ENCODE measurements at places on chromosomes 1 and 21.

- DNase-seq = no peak
Observed at GRCh38 chr1:40658751-40659648, 6.5 kb downstream of the RIMS3 start.

- DNase-seq = no peak
Observed at GRCh38 chr1:173393659-173394000, 83.5 kb upstream of the PRDX6 start.

- DNase-seq = no peak
Observed at GRCh38 chr1:246580497-246581370, 14.5 kb downstream of the CNST start.

- DNase-seq = no peak
Observed at GRCh38 chr21:36257657-36258056, 62.3 kb upstream of the MORC3 start.

DNA sequence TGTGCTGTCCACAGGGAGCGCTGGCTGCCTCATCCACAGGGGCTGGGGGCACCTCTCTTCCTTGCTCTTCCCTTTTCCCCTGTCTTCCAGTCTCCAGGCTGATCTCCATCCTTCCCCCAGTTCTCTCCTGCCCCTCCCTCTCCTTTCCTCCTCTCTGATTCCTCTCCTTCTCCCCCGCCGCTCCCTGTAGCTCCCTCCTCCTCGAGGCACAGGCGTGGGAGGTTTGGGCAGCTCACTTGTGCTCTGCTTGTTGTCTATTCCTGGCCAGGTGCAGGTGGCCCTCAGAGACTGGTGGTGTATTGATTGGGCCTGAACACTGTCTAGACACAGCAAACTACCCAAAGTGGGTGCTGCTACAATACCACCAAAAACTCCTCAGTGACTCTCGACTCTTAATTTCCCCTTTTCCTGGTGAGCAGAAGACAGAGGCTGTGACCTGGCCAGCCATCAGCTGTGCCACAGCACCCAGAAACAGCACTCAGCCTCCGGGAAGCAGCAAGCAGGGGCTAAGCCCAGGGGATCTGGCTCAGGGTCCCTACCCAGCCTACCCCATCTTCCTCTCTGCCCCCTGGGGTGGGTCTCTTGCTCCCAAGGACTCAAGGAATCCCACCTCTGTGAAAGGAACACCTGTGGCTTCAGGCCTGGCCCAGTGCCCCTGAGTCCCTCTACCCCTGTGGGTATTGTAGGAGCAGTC is 93.3 kb downstream of the DDX20 start:
- no peak for DNase-seq

GRCh38 chr1:73104749-73105148 is 822.4 kb upstream of the NEGR1 start:
- DNase-seq = no peak

- DNase-seq = peak; percentile 25
Observed at GRCh38 chr1:64470665-64471217, 812 bp downstream of the CACHD1 start.

DNA sequence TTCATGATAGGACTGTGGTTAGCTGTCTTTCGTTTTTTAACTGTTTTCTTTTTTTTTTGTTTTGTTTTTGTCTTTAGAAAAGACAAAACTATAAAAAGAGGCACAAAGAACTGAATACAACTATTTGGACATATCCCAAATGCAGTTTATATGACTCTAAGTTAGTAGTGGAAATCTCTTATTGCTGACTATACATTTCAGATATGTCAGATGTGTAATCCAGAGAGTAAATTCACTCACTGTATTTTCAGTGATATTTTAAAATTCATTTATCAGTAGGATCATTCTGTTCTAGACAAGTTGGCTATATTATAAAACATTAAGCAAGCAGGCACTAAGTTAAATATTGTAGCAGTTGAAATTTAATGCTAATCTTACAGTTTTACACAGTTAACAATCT is 5.7 kb downstream of the RAP1A start:
- no peak for DNase-seq

DNA sequence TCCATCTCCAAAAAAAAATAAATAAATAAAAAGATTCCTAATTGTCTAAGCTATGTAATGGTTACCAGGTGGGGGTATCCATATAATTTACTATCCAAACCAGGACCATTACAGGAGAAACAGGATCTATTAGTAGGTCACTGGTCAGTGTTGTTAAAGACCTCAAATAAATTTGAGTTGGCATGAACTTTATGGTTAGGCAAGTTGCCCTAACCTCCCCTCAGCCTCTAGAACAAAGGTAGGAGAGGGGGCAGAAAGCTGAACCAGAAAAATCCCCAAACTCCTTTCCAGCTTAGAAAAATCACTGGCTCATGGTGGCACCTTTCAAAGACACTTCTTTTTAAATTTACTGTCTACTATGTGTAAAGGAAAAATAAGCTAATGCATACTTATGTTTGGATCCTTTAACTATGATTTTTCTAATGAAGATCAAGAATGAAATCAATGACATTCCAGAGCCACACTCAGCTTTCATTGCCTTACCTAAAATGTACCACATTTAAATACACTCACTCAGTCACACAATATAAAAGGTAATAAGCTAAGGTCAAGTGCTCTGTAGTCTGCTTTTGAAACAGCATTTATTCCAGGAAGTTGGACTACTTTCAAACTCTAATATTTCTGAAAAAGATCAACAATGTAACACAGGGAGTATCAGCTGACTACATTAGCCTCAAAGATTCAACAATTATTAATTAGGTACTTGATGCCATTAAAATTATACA is 13.8 kb downstream of the EIF4G3 start:
- no peak for DNase-seq

DNA sequence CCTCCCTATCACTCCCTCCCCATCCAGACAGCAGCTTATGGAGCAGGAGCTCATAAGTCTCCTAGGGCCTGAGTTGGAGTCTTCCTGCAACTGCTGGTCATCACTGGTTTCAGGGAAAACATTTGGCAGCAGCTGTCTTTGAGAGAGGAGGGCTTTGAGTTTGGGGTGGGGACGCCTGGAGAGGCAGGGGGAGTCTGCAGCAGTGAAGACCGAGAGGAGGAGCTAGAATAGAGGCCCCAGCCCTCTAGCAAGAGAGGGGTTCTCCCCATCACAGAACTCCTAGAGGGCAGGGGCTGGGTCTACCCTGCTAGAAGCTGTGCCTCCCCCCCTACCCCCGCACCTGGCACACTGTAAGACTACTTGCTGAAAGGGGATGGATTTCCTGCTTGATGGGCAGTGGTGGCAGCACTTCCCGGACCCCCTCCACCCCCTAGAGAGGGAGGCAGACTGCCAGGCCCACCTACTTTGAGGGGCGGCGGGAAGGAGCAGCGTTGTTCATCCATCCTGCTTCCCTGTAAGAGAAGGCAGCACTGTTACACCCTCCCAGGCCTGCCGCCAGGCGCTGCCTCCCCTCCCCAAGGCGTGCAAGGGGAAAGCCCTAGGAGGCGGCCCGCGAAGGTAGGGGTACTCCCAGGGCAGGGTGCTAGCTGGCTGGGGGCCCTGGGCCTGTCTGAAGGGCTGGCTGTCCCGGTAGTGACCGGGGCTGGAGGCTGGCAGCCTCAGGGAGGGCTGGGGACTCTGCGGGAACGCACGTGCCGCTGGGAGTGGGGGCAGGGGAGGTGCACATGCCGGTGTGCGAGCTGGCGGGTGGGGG is 50.4 kb downstream of the RAP1GAP start:
- DNase-seq = no peak

DNA sequence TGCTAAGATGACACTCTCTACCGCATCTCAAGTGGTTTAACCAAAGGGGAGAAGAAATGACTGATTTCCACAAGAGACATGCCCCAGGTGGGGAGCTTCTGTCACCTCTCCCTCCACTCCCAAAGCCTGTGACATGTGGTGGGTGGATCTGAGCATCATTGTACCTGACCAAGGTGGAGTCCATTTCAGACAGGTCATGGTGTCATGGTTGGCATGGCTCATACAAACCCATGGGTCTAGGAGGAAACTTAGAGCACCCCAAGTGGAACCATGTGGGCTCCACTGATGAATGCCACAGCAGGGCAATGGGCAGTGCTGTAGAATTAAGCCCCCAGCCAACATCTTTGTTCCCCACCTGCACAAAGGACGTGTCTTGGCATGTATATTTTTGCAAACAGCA is 131.5 kb upstream of the EDN2 start:
- DNase-seq = no peak

- no peak for DNase-seq
Observed at GRCh38 chr1:29845910-29846309, 609.6 kb downstream of the PTPRU start.

DNA sequence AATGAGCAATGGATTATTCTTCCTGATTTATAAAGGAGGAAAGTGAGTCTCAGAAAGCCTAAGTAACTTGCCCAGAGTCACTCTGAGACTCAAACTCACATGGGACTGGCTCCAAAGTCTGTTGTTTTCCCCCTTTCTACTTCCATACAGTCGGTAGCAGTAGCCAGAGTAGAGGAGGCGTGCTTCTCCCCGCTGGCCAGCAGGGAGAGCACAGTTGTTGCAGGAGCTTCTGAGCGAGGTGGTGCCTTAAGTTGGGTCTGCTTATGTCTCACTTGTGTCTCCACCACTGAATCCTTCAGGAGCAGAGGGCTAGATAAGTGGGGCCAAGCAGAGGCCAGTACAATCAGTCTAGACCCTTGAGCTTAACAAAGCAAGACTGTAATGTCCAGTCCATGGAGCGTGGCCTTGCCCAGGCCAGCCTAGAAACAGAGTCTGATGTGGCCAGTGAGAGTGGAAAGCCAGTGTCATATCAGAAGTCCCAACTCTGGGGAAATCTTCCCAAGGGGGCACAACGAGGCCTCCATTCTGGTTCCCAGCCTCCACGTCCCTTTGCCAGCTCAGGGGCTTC is 181.9 kb downstream of the ZSCAN20 start:
- DNase-seq = peak; percentile 7

DNA sequence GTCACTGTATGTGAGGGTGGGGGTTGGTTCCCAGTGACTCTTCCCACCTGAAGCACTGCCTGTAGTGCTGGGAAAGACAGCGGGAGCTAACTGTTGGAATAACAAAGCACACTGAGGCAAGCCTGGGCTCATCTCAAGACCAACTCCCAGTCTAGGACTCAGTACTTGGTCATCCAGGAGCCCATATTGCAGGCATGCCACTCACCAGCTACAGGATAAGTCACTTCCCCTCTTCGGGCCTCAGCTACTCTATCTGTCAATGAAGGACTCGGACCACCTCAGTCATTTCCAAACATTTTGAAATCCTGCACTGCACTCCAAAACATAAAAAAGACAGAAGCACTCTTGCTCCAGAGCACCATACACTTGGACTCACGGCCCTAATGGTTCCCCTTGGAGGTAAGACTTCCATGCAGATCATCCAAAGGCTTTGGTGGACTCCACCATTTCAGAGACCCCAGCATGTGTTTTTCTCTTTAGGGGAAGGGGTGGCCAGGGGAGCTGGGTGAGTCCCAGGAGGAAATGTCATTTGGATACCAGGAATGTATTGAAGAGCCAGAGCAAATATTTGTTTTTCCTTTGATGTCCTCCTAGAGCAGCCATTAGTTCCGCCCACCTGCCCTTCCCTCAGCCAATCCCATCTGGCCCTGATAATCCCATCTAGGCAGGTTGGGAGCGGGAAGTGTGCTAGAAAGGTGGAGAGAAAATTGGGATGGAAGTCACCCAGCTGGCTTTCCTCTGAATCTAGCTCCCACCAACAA is 3.1 kb downstream of the NUAK2 start:
- no peak for DNase-seq

- no peak for DNase-seq
Observed at GRCh38 chr1:27031235-27032118, 18.8 kb upstream of the TENT5B start.

DNA sequence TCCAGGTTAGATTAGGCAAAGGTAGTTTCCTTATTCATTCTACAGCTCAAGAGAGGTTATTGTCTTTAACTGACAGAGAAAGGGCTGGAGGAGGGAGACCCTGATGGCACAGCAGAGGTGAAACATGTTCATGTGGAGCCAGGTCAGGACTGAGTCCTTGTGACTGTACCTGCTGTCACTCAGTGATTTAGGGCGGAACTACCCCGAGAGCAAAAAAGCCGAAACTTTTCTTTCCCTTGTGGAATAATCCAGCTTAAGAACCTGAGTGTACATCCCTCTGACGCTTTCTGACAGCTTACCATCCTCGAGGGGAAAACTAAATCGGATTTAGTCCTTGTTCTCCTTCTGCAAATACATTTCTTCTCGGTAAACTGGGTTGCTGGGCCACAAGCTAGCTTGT is 273.2 kb downstream of the BACH1 start:
- DNase-seq = no peak

- no peak for DNase-seq
Observed at GRCh38 chr1:55928576-55928975, 650.8 kb downstream of the PLPP3 start.

GRCh38 chr1:51303315-51303714 is 27.0 kb downstream of the TTC39A start:
- no peak for DNase-seq

GRCh38 chr21:26001356-26001755 is 169.2 kb downstream of the APP start:
- no peak for DNase-seq

- peak; percentile 82 for DNase-seq
Observed at GRCh38 chr1:2786329-2787162, 14.9 kb downstream of the TTC34 start.

DNA sequence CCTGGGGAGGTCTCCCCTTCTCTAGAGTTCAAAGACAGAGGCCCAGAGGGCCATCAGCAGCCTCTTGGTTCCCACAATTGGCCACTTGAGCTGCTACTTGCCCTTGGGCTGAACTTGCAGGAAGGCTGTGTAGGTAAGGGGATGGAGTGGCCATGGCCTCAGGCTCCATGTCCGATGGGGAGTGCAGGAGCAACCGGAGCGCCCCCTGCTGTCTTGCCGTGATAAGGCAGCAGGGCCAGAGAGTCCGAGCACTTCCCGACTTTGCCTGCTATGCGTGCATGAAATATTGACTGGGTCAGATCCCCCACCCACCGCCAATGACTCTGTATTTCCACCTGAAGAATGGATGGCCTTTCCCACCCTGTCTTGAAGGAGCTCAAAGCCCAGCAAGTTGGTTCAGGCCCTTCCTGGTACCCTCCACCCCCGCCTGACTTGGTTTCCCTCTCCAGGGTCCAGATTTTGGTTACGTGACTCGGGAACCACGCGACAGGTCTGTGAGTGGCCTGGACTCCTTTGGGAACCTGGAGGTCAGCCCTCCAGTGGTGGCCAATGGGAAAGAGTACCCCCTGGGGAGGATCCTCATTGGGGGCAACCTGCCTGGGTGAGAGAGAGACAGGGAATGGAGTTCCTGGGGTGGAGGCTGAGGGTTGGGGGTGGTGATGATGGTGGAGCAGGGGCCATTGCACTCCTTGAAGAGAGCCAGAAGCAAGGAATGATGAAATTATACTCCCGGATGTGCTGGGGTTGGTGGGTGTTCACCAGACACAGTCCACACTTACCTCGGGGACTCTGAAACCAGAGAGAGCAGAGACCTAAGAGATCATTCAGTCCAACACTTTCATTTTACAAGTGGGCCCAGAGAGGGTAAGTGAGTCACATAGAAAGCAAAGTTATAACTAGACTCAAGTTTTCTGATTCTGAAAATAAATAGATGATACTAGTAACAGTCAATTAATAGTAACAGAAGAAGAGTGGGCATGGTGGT is 25.6 kb downstream of the PADI3 start:
- peak; percentile 64 for DNase-seq

DNA sequence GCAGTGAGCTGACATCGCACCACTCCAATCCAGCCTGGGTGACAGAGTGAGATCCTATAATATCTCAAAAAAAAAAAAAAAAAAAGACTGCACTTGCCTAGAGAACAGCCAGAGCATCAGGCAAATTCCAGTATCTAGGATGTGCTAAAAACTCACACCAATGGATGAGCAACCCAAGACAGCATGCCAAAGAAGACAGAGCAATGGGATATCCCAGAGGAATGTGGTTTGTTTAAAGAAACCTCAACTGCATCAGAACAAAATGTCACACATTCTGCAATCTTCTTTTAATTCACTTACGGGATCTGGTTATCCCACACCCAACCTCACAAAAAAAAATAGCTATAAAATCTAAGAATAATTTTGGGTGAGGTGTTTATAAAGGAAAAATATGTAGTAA is 7.3 kb downstream of the KCNH1 start:
- DNase-seq = no peak

Data from activated CD4-positive, alpha-beta T cell treated with anti-CD3 and anti-CD28 coated beads for 48 hours (primary cell).